ENCODE measurements at places on chromosomes 1 and 21.
A peak's percentile ranks its signal among the peaks of the same experiment; 100 is the strongest.

DNA sequence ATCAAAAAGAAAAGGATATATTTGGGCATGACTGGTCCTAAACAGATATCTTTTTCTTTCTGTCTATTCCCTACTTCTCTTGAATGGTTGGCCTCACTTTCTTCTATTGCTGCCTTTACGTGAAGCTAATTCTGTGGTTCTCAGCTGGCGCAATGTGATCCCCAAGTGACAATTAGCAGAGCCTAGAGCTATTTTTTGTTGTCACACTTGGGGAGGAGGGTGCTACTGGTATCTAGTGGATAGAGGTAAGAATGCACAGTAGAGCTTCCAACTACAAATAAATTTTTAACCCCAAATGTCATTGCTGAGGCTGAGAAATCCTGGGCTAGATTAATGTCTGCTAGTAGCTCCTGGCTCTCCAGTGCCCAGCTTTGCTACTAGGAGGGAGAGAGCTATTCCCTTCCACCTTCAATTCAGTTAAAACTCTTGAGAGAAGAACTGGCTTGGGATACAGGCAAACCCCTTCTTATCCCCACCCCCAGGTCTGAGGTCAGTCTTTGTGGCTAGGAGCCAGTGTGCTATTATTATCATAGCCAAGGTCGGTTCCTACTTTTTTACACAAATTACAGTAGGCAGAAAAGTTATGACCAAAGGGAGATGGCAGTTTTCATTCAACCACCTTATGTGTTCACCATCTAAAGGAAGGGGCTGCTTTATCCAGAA, 102.1 kb downstream of the SNX7 start:
- no peak for DNase-seq

GRCh38 chr1:111882986-111883560, 106.4 kb downstream of the KCND3 start:
- DNase-seq = no peak

- DNase-seq = no peak
These were observed 25.8 kb upstream of the AADACL3 start for GRCh38 chr1:12690156-12690555.

- DNase-seq = peak; percentile 92
These were observed 41.3 kb upstream of the TACSTD2 start for GRCh38 chr1:58618303-58618702.

GRCh38 chr1:224064150-224064549, 49.8 kb upstream of the FBXO28 start:
- DNase-seq = no peak

- peak; percentile 49 for DNase-seq
These were observed 112.1 kb downstream of the HLCS start for GRCh38 chr21:36854391-36854790.

DNA sequence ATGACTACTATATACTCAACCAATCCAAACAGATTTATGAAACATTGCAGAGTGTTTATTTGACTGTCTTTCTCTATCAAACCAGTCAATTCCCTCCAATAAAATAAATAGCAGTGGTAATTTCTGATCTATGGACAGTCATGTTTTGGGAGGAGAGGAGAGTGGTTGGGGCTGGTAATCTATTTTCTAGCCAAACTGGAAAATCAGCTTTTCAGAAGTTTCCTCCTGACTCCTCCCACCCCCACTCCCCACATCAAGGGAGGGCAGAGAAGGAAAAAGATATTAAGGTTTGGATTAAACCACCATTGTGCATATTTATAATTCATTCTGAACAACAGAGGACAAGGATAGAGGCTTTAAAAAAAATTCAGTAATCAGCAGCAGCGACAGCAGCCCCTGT, 69.4 kb upstream of the SOX13 start:
- DNase-seq = no peak

DNA sequence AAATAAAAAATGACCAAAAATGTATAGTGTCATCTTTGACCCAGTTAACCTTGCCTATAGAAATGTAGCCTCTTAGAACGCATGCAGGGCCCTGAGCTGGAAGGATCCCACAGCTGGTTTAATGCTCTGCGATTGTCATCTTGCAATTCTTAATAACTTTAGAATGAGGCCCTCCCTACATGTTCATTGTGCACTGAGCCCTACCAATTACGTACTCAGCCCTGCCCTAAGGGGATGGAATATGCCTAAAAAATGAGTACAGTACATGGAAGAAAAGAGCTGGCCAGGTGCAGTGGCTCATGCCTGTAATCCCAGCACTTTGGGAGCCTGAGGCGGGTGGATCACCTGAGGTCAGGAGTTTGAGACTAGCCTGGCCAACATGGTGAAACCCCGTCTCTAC, 57.8 kb upstream of the BCAR3 start:
- DNase-seq = no peak

GRCh38 chr1:44757420-44757819, 17.8 kb downstream of the KIF2C start:
- DNase-seq = no peak

- DNase-seq = no peak
These were observed 105.8 kb downstream of the MRPL39 start for GRCh38 chr21:25501462-25501861.

DNA sequence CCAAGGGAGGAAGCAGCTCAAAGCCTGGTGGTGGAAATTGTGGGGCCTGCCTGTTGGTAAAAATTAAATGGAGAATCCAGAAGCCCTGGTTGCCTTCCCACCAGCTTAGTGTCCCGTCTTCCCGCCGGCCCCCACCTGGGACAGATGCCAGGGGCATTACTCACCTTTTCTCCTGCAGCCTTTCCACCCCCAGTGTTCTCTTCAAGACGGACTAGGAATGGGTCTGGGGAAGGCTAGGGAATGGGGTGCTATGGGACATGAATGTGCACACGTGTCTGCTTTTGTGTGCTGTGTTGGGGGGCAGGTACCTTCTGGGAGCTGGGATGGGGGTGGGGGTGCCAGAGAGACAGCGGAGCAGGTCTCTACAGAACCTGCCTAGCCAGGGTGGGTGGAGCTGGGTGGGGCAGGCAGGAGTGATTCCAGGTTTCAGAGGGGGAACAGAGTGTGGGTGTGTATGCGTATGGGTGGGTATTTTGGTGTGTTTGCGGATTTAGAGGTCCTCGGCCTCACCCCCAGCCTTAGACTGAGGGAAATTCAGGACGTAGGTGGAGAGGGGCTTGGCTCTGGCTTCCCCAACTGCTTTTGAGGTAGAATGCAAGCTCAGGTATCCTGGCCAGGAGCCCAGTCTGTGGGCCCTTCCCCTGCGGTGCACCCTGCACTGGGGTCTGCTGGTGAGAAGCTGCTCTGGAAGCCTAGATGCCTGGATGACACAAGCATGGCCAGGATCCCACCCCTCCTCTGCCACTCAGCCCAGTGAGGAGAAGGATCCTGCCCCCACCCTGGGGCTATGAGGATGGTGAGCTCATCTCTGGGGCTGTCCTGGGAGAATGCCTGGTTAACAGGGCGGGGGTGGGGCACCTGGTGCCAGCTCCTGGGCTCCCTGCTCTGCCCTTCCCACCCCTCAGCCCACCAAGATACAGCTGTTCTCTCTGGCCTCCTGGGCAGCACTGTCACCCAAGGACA, 7.8 kb downstream of the VANGL2 start:
- DNase-seq = peak; percentile 52
